Anterior cingulate cortex (tissue), 58 donors: ENCODE measurements at places on chromosomes 6 and 20.
A peak's percentile ranks its signal among the peaks of the same experiment; 100 is the strongest.

DNA sequence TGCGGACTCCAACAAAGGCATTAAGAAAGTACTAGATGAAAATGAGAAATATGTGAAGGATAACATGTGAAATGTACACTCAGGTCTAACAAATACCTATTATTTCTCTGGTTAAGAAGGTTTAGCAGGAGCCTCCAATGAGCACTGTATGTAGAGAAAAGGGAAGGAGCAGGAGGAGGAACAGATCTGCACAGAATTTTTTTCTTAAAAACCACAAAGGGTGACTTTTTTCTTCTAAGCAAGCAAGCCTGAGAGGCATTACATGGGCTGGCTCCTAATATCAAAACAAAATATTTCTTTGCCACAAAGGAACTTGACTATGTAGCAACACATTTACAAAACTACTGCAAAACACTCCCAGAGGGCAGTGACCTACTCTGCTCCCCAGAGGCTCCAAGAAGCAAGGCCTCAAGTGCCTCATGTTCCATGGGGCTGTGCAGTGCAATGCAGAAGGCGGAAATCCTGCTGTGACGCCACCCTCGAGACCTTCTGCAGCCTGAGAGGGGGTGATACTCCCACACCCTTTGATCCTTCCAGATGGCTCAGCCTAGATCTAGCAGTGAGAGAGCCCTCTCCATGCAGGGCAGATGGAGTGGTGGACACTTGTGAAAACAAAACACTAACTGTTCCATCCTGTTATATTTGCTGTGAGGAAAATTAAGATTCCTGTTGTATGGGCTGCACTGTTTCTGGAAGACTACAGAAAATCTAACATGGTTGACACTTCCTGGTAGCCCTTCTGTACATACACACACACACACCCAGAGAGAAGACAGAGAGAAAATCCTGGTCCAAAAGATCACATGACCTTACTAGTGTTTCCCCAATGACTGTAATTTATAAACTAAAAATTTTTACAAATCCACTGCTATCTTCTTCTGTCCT is 36.0 kb upstream of the SMIM29 start:
- no peak for DNase-seq

DNA sequence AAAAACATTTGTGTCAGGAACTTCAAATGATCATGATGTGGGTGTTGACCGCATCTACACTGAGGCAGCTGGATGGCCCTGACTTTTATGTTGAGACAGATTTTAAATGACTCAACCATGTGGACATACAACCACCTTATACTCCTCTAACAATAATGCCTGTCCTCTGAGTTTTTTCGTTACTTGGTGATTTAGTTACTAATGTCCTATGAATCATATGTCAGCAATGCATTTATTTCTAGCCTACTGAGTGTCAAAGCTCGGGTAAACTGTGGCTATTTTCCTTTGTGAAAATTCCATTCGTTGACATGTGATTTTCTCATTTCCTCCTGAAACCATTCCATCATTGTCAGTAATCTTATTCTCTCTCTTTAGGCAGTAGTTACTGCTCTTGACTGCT is 38.9 kb upstream of the NKX2-4 start:
- no peak for DNase-seq

GRCh38 chr6:37201726-37202125 is 31.8 kb downstream of the PIM1 start:
- no peak for DNase-seq

DNA sequence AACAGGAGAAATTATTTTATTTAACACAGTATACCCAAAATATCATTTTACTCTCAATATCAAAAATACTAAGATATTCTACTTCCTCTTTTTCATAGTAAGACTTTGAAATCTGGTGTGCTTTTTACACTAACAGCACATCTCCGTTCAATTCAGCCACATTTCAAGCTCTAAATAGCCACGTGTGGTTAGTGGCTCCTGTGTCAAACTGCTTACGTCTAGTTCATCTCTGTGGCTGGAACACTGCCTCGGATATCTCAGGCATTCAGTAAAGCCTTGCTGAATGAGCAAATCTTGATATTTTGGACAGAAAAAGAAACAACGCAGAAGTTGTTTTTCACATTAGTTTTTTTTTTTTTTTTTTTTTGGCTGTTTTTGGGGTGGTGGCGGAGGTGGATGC is 136.1 kb downstream of the EYA4 start:
- no peak for DNase-seq

- DNase-seq: no peak
Measured at GRCh38 chr6:25889877-25890853, 16.1 kb upstream of the SLC17A3 start.

GRCh38 chr20:49490689-49491088 is 8.2 kb upstream of the KCNB1 start:
- DNase-seq: no peak

- DNase-seq: no peak
Measured at GRCh38 chr20:59032713-59033059, 551 bp upstream of the ATP5F1E start.

- no peak for DNase-seq
Measured at GRCh38 chr6:42366011-42366705, 85.6 kb downstream of the TRERF1 start.

DNA sequence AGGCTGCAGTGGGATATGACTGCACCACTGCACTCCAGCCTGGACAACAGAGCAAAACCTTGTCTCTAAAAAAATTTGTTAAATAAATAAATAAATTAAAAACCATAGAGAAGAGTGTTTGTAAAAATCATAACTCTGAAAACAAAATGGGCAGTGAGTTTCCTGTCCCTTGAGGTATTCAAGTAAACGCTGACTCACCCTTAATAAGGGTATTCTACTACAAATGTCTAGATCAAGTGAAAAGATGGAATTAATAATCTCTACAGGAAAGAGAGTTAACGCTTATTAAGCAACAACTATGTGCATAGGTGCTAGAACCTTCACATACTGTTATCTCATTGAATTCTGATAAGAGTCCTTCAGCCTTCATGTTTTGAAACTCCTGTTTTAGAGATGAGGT is 19.9 kb upstream of the MBOAT1 start:
- no peak for DNase-seq

DNA sequence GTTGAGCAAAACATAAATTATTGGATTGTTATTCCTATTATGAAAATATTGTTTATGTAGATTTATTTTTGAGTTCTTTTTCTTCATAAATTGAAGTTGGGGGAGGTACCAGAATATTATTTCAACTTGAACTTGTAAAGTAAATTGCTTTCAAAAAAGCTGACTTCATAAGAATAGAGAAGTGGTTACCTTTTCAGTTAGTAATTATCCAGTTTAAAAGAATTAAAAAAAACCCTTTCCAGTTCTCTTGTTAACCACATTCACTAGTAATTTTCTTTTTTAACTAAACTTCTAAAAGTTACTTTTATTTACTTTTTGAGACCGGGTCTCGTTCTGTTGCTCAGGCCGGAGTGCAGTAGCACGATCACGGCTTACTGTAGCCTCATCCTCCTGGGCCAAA is 124.3 kb downstream of the CDKAL1 start:
- no peak for DNase-seq

DNA sequence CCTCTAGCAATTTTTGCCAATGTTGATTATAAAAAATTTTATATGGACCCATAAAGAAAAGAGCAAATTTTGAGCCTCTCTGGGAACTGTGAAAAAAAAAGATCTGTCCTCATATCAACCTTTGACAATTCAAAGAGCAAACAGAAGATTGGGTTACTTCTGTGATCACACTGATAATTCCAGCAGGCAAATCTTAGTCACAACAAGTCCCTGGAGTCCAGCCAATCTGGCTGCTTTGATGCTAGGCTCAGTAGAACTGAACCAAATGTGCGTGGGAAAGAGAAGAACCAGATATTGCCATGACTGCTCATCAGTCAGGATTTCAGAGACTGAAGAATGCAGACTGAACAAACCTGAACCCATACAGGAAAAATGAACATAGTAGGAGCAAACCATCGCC is 438.4 kb upstream of the FLRT3 start:
- peak; percentile 3 for DNase-seq

- DNase-seq: no peak
Measured at GRCh38 chr20:43186312-43186711, 3.4 kb downstream of the PTPRT start.

- no peak for DNase-seq
Measured at GRCh38 chr6:37835923-37836322, 16.4 kb downstream of the ZFAND3 start.

- DNase-seq: no peak
Measured at GRCh38 chr6:36752187-36752885, 54.7 kb downstream of the RAB44 start.

DNA sequence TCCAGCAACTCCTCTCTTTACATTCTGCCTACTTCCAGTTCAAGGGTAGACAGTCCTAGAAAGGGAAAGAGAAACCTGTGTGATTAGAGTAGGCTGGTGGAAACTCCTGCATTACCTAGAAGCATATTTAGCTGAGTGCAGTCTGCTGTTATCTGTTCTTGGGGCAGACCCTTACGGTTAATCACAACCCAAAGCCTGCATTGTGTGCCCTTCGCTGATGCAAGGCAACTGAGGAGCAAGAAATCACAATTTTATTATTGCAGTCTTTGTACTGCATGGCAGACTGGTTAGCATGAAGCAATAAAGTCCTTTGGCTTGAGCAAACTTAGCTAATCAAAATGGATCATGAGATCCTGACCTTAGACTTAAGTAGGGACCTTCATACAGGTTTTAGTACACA is 1.5 kb upstream of the GOPC start:
- no peak for DNase-seq

GRCh38 chr20:12966468-12967085 is 42.2 kb upstream of the SPTLC3 start:
- no peak for DNase-seq

GRCh38 chr6:136499370-136499769 is 50.9 kb downstream of the MAP7 start:
- no peak for DNase-seq

DNA sequence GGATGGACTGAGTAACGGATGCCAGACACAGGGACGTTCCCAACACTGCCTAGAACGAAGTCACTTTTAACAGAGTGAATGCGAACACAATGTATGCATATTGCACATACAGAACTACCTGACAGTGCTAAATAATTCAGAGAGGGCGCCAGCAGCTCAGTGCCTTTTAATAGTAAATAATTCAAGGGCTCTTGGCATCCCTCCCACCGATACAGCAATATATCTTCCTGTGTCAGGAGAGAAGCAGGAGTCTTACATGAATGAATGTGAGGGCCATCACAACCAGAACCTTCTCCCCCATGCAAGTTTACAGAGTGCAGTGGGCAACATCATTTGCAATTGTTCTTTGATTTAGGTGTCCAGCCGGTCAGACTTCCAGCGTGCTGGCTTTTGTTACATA is 88.4 kb upstream of the KCNG1 start:
- DNase-seq: no peak

DNA sequence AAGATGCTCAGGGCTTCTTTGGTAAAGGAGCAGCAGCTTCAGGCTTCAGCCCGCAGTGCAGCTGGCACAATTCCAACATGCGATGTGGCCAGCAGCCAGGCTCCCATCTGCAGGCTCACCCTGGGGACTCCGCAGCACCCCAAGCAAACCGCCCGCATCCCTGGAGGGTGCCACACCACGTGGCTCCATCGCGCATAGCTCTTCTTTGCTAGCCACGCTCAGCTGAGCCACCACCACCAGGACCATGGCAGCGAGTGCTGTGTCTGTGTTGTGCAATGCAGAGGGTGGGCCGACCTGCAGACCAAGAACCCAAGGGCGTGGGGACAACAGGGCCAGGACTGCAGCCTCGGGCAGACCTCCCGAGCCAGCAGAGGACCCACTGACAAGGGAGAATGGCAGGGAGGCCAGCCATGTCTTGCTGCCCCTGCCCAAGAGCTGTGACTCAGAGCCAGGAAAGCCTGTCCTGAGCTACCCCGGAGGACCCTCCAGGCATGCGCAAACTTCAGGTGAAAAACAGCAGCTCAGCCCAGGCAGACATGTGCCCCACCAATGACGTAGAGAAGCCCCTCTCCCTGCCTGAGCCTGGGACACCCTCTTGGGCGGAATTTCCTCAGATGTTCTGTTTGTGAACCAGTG is 87.8 kb downstream of the GINS1 start:
- DNase-seq: no peak

GRCh38 chr20:12203981-12204380 is 286.3 kb downstream of the BTBD3 start:
- DNase-seq: no peak

DNA sequence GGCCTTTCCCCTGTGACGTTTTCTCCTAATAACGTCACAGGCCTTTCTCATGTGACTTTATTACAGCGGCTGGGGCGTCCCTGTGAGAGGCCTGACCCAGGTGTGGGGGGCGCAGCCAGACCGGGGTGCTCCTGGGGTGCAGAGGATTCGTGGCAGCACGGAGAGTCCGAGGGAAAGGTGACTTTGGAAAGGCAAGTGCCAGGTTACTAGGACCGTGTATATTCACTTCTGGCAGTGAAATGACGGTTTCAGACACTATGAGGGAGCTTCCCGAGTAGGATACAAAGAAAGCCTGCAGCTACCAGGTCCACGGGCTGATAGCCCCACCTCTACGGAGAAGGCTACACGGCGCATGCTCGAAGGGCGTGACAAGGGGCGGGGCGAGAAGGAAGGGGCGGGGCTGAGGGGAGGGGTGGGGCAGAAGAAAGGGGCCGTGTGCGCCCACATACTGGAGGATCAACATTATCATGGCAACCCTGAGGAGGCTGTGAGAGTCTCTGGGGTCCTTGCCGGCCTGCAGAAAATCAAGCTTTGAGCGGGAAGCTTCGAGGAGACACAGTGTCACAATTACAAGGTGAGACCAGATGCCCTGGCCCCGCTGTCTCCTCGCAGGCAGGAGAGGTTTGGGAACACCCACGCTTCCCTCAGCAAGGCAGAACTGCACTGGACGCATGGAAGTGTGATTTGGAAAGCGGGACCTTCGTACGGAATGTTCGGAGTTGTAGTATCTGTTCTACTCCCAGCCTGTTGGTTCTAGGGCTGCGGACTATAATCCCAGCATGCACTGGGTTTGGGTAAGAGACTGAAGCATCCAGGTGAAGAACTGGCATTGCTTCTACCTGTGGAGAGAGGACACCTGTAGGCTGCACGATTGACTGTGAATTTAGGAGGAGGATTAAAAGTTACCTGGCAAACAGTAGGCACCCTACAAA is 54.4 kb upstream of the ZNF337 start:
- no peak for DNase-seq

- DNase-seq: no peak
Measured at GRCh38 chr6:19408331-19408730, 428.8 kb upstream of the ID4 start.

GRCh38 chr6:116531675-116532570 is 13.6 kb downstream of the TRAPPC3L start:
- peak; percentile 41 for DNase-seq

DNA sequence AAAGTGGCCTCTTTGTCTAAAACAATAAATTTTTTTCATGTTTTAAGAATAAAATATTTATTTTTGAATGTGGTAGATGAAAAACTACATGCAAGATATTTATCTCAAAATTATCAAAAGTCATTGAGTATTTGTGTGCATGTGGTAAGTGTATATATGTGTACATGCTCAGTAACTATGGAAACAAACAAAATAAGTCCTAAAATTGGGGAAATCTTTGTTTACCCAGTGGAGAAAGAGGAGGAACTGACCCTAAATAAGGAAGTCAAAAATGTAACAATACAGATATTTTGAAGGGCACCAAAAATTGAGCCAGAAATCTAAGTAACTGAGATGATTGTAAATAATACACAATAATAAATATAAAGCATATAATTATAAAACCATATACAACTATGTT is 639.2 kb downstream of the MAFB start:
- DNase-seq: no peak

GRCh38 chr6:118746825-118747174 is 95.4 kb upstream of the CEP85L start:
- DNase-seq: no peak

- no peak for DNase-seq
Measured at GRCh38 chr6:45424451-45424861, 46.7 kb upstream of the SUPT3H start.
